ENCODE measurements at places on chromosomes 12 and 14.

DNA sequence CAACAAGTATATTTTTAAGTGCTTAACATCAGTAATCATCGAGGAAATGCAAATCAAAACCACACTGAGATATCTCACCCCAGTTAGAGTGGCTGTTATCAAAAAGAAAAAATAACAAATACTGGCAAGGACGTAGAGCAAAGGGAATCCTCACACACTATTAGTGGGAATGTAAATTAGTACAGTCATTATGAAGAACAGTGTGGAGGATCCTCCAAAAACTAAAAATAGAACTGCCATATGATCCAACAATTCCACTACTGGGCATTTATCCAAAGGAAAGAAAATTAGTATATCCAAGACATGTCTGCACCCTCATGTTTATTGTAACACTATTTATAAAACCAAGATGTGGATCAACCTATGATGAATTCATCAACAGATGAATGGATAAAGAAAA lies 149.0 kb upstream of the PWP1 start:
- DNase-seq = no peak

- DNase-seq = no peak
Measured at GRCh38 chr12:120000556-120000955, 11.5 kb downstream of the BICDL1 start.

- DNase-seq = no peak
Measured at GRCh38 chr14:86999036-86999435, 993.9 kb downstream of the GALC start.

- no peak for DNase-seq
Measured at GRCh38 chr14:33952541-33952940, 1.7 kb upstream of the EGLN3 start.

DNA sequence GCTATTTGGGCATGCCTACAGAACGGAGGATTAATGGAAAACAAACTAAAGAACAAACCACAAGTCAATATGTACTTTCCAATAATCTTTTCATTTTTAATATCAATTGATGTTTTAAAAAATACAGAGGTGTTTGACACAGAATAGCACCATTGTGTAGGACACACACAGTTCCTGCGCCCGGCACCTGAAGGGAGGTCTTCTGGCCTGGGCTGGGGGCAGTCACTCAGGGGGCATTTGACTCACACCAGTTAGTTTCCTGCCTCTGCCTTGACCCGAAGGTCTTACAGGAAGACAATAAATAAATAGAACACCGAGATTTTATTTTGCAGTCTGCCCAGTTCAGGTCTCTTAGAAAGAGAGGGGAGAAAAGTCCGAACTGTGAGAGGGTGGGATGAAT lies 9.5 kb downstream of the TMEM106C start:
- no peak for DNase-seq

- no peak for DNase-seq
Measured at GRCh38 chr12:69457433-69457832, 12.8 kb upstream of the FRS2 start.

GRCh38 chr12:62268956-62269355 lies 8.8 kb downstream of the USP15 start:
- DNase-seq = no peak

All from activated CD8-positive, alpha-beta memory T cell treated with anti-CD3 and anti-CD28 coated beads for 1 hour (primary cell).